ENCODE measurements at places on chromosomes 6 and 20.

DNA sequence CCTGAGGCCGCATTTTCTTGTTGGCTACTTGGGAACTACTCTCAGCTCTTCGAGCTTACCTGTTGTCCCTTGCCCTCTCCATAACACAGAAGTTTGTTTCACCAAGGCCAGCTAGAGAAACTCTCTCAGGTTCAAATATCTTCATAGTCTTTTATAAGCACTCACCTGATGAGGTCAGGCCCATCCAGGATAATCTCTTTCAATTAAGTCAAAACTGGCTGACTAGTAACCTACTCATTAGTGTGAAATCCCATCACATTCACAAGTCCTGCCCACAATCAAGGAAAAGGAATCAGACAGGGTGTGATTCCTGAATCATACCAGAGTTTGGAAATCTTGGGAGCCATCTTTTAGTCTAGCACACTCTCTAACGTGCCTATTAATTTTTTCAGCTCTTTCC lies 195.2 kb upstream of the HS3ST5 start:
- no peak for DNase-seq

GRCh38 chr6:2517855-2518473 lies 232.8 kb downstream of the MYLK4 start:
- no peak for DNase-seq

DNA sequence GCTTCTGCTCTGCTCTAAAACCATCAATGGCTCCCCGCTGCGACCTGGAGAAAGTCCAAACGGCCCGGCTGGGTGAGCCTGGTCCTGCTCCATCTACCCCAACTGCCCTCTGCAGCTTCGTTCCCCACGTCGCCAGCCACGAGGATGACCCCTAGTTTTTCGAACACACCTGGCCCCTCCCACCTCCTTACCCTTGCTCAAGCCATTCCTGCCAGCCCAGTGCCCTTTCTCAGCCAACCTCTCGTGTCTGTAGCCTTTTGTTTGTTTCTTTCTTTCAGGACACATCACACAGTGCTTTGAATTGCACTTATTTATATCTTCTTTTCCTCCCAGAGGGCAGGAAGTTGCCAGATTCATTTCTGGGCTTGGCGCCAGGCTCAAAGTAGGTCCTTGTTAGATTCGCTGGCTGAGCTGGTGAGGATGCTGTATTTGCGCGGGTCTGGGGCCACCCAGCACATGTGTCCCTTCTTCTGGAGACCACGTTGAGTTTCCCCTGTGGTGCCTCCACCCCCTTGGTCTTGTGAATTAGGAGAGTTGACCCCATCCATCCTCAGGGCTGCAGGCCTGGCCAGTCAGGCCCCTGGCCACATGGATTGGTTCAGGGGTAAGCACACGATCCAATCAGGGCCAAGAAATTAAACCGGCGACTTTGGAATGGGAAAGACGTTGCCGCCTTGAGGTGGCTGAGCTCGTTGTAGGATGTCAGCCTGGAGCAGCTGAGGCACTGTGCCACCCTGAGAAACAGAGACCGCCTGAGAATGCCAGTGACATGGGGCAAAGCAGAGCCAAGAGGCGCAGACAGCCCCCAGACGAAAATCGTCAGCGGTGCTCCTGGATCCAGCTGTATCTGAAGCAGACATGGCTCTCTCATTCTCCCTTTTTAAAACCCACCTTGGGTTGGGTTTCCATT lies 156.0 kb downstream of the CEBPB start:
- peak; percentile 69 for DNase-seq

- DNase-seq, result peak; percentile 99
Measured at GRCh38 chr6:140956571-140957369, 1176.0 kb upstream of the GJE1 start.

DNA sequence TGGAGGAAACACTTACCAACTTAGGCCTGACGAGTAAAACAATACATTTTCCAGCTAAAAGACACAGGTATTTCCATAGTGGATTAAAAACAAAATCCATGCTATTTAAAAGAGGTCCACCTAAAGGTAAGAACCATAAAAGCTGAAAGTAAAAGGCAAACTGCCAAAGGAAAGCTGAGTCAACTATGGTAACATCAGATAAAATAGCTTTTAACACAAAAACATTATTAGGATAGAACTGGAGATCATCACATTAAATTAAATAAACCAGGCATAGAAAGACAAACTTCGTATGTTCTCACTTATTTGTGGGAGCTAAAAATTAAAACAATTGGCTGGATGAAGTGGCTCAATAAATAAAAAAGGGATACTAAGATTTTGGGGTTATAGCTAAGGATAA lies 166.8 kb upstream of the SLC22A16 start:
- no peak for DNase-seq

Measured in NCI-H69 (cell line).